Cardiac septum (tissue), 1 donor: ENCODE measurements at places on chromosomes 3 and 15. TPM values are rescaled to one million over a fixed set of nuclear protein-coding genes. Genes with fewer than 3 reads are reported as not detected.

DNA sequence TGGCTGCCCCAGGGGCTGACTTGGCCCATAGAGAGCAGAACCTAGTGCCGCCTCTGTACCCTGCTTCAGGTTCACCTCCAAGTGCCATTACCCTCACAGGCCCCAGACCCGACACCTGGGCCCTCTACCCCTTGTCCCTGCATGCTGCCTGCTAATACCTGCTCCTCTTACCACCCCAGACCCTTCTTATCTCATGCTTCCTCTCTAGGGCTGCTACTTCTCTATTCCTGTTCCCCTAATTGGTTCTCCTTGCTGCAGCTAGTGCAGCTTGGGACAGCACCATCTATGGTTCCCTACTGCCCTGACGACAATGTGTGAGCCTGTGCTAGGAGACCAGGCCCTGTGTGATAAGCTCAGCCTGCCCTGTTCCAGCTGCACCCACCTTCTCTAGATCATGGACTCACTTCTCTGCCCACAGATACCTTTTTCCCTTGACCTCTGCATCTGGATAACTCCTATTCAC is 15.3 kb downstream of the HDAC11 start:
- no peak for DNase-seq

Gene ALS2CL
- total RNA-seq: 32.5 TPM

GRCh38 chr15:76844096-76844495 is 61.0 kb downstream of the SCAPER start:
- DNase-seq: no peak

Gene GOLGA6A
- not detected for total RNA-seq

Gene RNF111
- 25.9 TPM for total RNA-seq

- DNase-seq: no peak
Observed at GRCh38 chr3:63731866-63732265, 79.4 kb downstream of the SNTN start.

Gene STRC
- 0.24 TPM for total RNA-seq

Gene SPESP1
- 1.8 TPM for total RNA-seq

DNA sequence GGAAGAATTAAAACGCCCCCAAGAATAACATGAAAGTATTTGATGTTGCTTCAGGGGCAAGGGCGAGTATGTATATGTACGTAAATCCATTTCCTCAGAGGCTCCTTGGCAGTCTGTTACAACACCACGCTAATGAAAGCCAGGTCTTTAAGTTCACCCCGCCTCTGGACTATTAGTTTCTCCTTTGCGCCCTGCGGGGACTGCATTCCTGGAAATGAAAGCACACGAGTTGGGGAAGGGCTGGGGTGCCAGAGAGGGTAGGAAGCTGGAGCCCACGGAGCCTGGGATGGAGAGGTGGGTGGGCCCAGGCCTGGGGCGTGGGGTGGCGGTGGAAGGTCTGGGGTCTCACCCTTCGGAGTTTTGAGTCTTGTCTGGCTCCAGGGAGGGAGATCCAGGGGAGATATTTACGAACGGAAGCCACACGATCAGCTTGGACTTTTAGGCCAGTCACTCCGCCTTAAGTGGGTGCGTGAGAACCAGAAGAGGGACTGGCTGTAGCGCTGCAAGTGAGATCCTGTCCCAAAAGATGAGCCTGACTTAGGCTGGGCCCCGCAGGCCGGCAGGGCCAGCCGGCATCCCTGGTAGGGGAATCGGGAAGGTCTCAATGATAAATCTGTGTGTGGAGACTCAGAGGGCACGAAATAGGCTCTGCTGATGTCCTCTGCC is 1.6 kb upstream of the PLCL2 start:
- no peak for DNase-seq

Gene CLDN16
- total RNA-seq: not detected

Gene TGM5
- total RNA-seq: not detected

Gene ARRDC4
- 95.1 TPM for total RNA-seq

GRCh38 chr3:99012051-99012450 is 110.6 kb upstream of the DCBLD2 start:
- DNase-seq: no peak

DNA sequence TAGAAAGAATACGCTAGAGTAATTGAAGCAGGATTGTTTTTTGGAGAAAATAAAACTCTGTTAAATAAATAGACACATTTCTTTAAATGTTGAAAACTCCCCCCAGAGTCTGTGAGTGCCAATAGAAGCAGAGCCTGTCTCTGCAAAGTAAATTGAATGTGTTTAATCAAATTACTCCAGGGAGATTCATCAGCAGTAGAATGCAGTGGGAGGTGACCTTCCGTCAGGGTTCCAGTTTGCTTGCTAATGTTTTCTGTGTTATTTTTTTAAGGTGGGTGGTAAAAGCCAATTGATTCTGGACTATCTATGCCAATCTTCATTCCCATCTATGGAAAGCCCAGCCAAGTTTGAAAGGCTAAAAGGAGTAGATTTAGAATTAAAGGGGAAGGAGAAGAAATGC is 612.4 kb upstream of the GRM7 start:
- no peak for DNase-seq

- no peak for DNase-seq
Observed at GRCh38 chr3:16810593-16811367, 74.0 kb upstream of the PLCL2 start.

GRCh38 chr15:71104636-71105035 is 10.6 kb upstream of the THSD4 start:
- no peak for DNase-seq

DNA sequence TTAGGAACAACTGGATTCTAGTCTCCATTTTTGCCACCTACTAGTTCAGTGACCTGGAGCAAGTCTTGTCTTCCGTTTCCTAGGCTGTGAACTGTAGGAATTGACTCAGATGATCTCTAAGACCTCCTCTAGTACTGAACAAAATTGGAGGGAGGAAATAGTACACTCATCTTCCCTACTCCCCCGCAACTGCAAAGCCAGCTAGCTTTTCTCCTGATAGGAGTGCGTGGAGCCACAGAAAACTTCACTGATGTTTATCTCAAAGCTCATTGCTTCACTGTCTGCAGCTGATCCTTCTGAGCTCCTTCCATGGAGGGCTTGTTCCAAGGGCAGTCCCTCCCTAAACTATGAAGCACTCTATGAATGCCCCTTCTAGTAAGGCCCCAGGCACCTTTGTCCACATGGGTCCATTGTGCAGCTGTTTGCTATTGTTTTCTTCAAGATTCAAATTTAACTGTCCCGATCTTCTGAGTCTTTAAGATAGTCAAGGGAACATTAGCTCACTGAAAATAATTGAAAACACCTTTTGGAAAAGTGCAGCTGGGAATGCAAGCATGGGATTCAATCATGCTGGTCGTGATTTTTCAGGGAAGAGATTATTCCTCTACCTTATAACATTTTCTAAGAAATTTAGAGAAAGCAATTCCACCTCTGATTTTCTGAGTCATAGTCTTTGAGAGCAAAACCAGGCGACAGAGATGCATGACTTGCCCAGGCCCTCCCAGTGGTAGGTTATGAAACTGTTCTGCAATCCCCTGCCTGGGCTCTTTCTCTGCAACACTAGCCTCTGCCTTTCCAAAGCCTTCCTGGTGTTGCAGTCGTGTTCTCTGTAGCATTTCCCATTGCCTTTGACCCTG is 24.3 kb downstream of the FILIP1L start:
- no peak for DNase-seq

- no peak for DNase-seq
Observed at GRCh38 chr15:100438570-100438969, 90.2 kb downstream of the CERS3 start.

DNA sequence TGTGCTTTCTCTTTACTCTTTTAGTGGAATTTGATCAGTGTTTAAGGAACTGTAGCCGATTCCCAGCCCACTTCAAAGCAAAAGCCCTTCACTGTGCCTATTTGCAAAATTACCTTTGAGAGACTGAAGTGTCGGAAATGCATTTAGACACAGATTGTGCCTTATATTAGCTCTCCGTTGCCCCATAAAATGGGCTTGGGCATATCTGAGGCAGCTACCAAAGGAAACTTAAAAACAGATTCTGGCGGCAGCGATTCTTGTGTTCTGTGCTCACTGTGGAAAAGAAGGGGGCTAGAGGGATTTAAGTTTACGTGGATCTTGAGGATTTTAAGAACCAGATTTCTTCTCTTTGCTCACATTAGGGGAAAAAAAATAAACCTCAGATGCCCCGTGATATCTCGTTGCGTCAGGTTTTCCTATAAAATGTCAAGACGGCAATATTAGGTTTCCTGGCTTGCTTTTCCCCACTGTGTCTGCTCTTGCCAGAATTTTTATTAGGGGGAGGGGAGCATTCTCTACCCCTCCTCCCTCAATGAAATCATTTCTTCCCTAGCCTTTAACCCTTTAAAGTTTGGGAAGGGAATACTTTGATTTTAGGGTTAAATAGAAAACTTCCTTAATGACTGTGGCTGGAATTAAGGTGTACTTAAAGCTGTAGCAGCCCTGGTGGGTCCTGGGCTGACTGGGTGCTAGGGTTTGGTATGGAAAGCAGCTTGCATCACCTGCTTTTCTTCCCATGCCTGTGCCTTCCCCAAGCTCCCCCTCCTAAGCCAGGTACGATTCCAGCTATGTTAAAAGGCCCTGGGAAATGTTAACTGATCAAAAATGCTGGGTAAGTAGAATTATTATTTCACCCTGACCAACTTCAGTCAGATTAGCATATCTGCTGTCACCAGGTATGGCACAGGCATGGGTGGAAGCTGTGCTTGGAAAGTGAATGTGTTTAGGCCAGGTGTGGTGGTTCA is 73.8 kb downstream of the SMAD3 start:
- peak; percentile 29 for DNase-seq

- DNase-seq: no peak
Observed at GRCh38 chr3:24351779-24352469, 142.7 kb downstream of the THRB start.
